ENCODE measurements at places on chromosomes 11 and 22.

- DNase-seq: no peak
Measured at GRCh38 chr11:69576069-69576782, 64.7 kb upstream of the CCND1 start.

GRCh38 chr11:70699294-70700221, 301.2 kb downstream of the CTTN start:
- no peak for DNase-seq

DNA sequence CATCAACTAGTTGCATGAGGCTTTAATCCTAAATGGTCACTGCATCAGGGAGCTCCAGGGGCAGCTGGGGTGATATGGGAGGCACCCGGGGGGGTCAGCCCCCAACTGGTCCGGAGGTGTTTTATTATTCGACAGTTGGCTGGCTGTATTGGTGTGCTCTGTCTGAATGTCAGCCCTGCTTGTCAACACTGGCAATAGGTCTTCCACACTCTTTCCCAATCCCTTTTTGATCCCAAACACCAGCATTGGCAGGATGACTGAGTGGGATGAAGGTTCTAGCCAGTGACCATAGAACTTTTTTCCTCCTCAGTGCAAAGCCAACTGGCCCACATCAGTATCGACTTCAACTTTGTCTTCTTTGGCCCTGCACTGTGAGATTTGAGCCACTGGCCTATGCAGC, 8.9 kb upstream of the LDLRAD3 start:
- no peak for DNase-seq

DNA sequence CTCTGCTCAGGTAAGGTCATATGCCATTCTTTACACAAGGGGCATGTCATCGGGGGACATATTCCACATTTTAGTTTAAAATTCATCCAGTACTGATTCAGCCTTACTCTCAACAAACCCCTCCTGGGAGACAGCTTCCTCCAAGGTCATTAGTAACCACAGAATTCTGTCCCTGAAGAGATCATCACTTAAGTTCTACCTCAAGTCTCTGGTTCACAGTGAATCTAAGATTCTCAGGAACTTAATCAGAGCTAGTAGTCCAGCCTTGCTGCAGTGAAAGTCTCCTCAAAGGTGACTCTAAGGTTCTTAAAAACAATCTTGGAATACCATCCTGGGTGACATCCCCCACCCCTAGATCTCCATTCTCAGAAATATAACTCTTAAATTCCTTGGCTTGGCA, 18.9 kb upstream of the GDPD4 start:
- DNase-seq: no peak

- DNase-seq: no peak
Measured at GRCh38 chr11:116283300-116283699, 489.5 kb downstream of the BUD13 start.

- DNase-seq: no peak
Measured at GRCh38 chr11:15607361-15608036, 492.8 kb downstream of the INSC start.

- DNase-seq: no peak
Measured at GRCh38 chr22:42158456-42159132, 28.0 kb upstream of the CYP2D6 start.

DNA sequence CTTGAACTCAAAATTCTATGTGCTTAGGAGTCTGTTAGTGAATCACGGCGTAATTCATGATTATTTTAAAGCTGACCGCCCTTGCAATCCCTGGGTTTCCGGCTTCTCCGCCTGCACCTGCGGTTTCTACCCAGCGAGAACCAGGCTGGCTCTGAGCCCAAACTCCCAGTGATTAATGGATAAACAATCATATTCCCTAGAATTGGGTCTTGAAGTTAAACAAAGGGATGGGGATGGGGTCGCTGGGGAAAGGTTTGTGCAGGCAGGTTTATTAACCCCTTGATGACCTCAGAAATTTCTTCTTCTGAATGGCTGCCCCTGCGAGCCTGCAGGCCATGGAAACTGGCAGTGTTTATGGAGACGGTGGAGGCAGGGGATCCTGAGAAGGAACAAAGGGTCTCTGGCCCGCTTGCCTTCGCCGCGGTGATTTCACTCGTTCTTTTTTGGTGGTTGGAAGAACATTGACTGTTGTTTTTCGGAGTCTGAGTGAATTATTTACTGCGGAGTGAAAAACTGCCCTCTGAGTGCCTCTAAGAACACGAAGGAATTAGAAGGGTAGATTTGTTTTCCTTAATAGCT, 1000.3 kb downstream of the BRD1 start:
- DNase-seq: no peak

- DNase-seq: no peak
Measured at GRCh38 chr11:36078686-36079055, 134.8 kb downstream of the LDLRAD3 start.

DNA sequence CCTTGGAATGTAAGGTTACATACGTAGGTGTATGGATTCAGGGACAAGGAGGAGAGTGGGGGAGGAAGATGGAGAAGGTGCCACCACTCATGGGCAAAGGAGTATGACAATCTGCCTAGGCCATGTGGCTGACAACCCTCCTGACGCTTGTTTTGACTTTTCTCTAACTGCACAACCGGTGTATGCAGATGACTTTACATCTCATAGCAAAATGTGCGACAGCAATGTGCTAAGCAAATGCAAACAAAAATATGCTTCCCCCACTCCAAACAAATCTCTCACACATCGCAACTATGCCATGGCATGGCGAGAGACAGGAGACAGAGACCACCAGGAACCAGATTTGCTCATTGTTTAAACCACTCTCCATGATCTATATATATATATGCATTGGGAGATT, 191.8 kb downstream of the BLID start:
- DNase-seq: no peak

GRCh38 chr11:123406441-123407129, 23.5 kb upstream of the GRAMD1B start:
- no peak for DNase-seq

GRCh38 chr11:16242806-16243205, 113.5 kb downstream of the SOX6 start:
- no peak for DNase-seq

- DNase-seq: no peak
Measured at GRCh38 chr11:33000181-33000580, 15.5 kb upstream of the DEPDC7 start.

- no peak for DNase-seq
Measured at GRCh38 chr22:36317658-36318271, 64.8 kb downstream of the APOL1 start.

DNA sequence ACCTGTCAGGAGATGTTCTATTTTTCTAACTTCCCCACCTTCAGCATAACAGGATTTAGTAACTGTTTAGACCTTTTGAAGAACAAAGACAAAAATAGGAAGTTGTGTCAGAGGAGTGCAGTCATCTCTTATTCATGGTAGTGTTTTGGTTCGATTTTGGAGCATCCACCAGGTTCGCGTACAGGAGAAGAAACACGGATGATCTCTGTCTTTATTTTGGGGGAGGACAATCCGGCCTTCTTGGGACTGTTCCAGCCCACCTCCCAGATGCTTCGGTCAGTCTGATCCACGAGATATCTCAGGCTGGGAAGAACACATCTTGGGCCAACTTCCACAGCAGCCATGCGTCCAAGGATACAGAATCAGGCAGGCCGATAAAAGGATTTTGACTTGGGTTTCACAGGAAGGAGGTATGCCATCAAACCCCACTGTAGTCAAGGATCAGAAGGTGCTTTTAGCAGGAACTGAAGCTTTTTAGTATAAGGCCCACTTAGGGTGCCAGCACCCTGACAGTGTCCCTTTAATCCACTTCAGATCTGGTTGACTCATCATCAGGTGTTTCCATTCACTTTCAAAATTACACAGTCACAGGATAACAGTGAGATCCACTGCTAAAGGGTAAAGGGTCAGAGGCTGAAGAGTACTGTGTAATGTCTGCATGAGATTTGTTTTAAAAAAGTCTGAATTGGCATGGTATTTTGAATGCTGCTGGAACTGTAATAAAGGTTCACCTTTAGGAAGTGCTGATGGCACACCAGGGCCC, 16.5 kb downstream of the PATZ1 start:
- no peak for DNase-seq

DNA sequence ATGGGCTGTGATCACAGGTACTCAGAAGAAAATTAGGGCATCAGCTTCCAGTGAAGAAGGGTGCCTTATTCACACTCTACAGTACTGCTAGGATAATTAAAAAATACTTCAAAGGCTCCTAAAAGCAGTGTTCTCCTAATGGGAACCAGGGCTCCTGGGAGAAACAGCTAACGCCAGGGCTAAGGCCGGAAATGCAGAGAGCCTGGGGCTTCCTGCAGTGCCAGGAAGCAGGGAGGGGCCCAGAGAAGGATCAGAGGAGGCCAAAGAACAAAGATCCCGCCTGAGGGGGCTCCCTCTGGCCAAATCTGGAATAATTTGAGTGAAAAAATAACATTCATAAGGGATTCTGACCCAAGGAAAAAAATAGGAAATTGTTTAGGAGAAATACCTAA, 27.5 kb downstream of the TOLLIP start:
- DNase-seq: no peak

GRCh38 chr11:132605825-132606570, 926.3 kb downstream of the OPCML start:
- no peak for DNase-seq

GRCh38 chr22:28332410-28332809, 347.2 kb downstream of the TTC28 start:
- DNase-seq: no peak

DNA sequence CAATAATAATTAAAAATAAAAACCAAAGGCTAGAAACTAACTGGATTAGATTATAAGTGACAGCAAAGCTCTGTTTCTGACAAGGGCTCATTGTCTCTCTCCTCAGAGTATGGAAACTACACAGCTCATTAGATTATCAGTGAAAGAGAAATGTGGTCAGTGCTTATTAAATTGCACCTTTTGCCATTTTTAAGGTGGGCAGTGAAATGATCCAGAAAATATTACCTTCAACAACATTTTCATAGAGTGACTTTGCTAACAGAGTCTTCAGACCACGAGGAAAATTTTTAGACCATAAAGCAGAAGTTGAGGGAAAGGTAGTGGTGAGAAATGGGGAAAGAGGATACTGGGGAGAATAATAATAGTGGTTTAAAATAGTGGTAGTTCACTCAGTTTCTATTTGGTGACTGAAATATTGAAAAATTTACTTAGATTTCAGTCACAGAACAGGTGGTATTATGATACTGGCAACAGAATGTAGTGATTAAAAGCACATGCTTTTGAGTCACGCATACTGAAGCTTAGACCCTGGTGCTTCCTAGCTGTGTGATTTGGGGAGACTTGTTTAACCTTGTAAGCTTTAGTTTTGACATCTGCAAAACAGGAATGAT, 684.0 kb upstream of the CCDC90B start:
- no peak for DNase-seq

DNA sequence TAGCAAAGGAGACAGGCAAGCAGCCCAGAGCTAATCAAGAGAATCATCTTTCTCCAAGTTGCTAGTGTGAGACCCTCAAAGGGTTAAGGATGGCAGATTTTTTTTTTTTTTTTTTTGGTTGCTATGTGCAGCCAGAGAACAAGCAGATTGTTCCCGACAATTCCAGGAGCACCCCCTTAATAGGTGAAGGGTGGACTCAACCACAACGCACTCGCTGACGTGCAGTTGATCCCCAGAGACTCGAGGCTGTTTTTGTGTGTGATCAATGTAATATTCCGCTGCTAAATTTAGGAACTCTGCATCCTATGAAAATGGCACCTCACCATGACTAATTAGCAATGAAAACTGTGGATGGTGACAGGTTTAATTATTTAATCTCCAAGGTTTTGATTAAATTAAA, 789.0 kb downstream of the KCNA4 start:
- no peak for DNase-seq

- DNase-seq: no peak
Measured at GRCh38 chr11:111301842-111302118, 3.4 kb downstream of the POU2AF3 start.

GRCh38 chr11:58243954-58244353, 15.2 kb upstream of the OR10Q1 start:
- no peak for DNase-seq

- DNase-seq: peak; percentile 88
Measured at GRCh38 chr11:68012843-68013610, 2.9 kb downstream of the ALDH3B1 start.

DNA sequence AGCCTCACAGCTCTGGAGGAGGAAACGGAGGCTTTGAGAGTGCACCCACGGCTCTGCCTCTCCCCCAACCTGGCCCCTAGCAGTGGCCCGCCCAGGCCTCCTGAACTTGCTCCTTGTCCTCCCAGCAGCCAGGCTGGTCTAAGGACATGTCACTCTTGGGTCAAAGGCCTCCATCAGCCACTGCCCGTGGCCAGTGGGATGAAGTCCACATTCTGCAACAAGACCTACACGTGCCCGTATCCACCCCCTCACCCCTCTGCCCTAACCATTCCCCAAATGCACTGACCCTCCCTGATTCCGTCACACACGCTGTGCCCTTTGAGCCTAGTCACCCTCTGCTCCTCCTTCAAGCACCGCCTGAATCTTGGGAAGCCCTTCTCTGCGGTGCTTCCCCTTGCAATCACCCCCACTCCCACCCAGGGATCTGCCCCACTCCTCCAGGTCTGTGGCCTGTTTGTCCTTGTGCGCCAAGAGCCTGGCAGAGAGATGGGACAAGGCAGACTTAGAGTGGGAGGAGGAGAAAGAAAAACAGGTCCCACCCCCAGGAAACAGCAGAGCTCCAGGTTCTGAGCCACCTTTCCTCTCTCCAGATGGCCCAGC, 37.5 kb upstream of the TEF start:
- no peak for DNase-seq

- DNase-seq: no peak
Measured at GRCh38 chr11:118923721-118924587, 1.8 kb downstream of the BCL9L start.

GRCh38 chr11:17722000-17722643, 2.8 kb downstream of the MYOD1 start:
- no peak for DNase-seq

GRCh38 chr11:88535916-88536547, 198.5 kb upstream of the CTSC start:
- DNase-seq: no peak

DNA sequence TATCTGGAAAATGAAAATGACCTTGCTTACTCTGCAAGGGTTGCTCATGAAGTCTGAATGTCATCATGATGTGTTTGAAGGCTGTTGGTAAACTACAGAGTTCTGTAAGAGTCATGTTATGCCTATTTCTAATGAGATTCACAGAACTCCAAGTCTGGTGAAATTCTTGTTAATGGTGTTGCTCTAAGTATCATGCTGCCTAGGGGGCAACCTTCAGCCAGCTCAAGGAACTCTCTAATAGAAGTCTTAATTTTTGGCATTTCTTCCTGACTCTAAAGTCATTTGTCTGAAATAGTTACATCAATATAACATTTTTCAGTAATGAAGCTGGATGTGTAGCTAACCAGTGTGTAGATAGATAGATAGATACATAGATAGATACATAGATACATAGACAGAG, 302.8 kb downstream of the FAT3 start:
- DNase-seq: no peak
